ENCODE measurements at places on chromosomes 11 and 22.

GRCh38 chr11:60984636-60985035 is 13.2 kb downstream of the CD6 start:
- DNase-seq: no peak

DNA sequence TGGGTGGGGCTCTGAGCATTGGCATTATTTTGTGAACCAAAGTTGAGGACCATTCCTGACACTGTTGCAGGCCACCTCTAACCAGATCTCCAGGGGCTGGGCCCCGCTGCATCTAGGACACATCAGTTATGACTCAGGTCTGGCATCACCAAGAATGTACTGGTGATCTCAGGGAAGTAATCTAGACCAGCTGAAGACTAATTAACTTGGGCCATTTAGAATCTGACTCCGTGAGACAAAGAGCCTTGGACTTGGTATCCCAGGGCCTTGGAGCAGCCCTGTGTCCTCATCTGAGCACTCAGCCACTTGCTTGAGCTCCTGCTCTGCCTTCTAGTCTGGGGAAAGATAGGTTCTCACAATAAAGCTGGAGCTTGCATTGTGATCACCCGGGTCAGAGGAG is 200.6 kb downstream of the KIRREL3 start:
- DNase-seq: no peak

DNA sequence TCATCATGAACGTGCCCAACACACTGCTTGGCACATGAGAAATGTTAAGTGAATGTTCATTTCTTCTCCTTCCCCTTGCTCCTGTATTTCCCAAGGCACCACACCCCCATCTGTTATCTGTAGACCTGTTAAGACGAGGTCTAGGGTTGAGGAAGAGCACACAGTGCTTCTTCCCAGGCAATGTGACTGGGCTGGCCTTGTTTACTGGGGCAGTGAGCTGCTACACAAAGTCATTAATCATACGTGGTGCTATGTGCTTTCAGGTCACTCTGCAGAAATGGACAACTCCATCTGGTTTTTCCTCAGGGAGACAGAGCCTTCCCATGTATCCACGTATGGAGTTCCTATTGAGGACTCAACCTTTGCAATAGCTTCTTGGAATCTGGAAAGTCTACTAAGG is 118.7 kb downstream of the KCNC1 start:
- no peak for DNase-seq

DNA sequence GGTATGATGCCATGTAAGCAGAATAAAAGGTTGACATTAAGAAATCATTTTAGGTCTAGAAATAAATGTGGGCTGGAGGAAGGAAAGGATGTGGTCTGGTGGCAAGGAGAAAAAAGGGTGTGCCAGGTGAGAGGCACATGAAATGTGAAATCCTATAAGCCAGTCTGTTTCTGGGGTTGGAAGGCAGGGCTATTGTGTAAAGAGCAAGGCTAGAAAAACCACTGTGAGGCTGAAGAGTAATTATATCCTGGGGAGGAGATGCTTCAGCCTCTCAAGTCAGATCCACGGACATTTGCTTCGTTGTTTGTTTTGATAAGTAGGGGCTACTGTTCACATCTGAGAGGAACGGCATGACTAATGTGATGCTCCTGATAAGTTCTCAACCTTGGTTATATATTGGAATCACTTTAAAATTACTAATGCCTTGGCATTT is 77.5 kb upstream of the CTSC start:
- no peak for DNase-seq

DNA sequence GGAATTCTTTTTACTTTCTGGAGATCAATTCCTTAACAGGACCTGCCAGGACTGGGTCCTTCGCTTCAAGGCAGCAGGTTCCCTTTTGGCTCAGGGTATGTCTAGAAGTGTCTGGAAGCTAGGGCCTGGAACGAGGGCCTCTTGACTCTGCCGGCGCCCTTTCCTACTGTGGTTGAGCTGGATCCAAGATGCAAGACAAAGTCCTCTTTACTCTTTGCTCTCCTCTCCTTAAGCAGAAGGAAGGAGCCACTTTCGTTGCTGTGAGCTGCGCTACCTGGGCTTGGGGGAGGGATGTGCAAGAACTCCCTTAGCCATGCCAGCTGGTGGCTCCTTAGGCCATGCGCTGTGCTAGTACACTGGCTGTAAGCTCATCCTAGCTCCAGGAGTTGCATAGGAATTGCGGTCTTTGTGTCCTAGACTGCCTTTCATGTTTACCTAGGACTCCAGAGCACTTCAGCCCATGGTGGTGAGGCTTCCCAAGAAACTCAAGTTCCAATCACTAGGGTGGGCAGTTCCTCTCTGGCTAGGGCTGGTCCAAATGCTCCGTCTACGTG is 18.1 kb downstream of the GLB1L2 start:
- DNase-seq: no peak

- DNase-seq: no peak
These were observed 5.1 kb downstream of the SSTR3 start for GRCh38 chr22:37206841-37207821.

DNA sequence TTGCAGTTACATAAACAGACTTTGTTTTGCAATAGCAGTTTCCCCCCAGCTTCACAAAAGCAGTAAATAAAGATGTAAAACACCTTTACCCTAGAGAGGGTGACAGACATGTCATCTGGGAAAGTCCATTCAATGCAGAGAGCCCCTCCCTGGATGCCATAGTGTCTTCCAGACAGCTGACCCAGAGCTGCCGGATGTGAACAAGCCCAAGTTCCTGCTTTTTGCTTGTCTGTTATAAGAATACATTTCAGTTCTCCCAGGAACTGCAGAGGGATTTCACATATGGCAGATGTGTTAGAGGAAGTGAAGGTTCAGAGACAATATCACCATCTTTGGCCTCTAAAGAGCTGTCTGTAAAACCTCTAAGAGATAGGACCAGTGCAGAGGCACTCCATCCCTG is 48.9 kb downstream of the RELT start:
- no peak for DNase-seq

- peak; percentile 29 for DNase-seq
These were observed 10.6 kb downstream of the FREY1 start for GRCh38 chr11:45896422-45896984.

GRCh38 chr11:76026862-76027261 is 179.4 kb downstream of the WNT11 start:
- DNase-seq: no peak

- no peak for DNase-seq
These were observed 2.6 kb downstream of the CD44 start for GRCh38 chr11:35141571-35141971.

DNA sequence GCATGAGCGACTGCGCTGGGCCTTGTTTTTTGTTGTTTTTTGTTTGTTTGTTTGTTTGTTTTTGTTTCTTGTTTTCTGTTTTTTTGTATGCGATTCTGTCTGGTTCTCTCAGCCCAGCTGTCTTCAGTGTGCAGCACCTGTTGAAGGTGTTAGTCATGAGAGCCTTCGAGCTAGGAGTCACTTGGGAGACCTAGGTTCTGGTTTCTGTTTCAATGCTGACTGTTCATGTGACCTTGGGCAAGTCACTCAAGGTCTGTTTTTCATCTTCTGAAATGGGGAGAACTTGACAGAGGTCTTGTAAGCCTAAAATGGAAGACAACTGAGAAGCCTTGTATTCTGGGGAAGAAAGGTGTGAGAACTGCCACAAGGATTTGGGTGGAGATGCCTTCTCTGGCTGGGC is 1.8 kb downstream of the DCPS start:
- no peak for DNase-seq

GRCh38 chr11:77506857-77507256 is 33.0 kb upstream of the PAK1 start:
- peak; percentile 49 for DNase-seq

Measured in NCI-H510A treated with DMSO at 0.1 percent for 48 hours (cell line).